Esophagus mucosa (tissue), 1 donor: ENCODE measurements at places on chromosomes 16 and 17. TPM values are rescaled to one million over a fixed set of nuclear protein-coding genes. Genes with fewer than 3 reads are reported as not detected.

DNA sequence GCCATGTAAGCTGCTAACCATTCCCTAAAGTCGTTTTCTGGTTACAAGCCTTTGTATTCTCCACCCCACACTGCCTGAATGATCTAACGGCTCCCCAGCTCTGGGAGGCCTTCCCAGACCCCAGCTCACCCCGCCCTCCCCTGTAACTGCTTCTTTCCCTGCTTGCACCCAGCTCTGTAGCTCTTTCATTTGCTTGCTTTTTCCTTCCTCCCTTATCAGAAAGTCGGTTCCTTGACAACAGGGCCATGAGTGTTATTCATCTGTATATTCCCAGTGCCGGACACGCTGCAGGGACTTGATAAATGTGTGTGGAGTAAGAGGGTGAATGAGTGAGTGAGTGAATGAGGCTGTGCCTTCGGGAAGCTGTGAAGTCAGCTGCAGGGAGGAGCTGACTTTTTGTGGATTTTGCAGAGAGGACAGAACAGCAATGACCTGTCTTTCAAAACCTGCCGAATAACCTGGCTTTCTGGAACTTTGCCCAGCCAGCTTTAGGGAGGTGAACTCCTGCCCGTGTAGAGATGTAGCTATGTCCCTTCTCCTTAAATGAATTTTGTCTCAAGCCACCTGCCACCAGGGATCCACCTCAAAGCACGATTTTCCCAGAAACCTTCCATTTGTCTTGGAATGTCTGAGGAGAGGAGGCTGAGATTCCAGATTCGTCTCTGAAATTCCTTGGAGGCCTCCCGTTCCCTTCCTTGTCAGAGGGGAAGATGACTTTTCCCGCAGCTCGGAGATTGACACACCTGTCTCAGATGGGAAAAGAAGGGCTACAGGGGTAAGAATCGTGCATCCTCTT is 20.0 kb upstream of the CACNG4 start:
- ATAC-seq: no peak

DNA sequence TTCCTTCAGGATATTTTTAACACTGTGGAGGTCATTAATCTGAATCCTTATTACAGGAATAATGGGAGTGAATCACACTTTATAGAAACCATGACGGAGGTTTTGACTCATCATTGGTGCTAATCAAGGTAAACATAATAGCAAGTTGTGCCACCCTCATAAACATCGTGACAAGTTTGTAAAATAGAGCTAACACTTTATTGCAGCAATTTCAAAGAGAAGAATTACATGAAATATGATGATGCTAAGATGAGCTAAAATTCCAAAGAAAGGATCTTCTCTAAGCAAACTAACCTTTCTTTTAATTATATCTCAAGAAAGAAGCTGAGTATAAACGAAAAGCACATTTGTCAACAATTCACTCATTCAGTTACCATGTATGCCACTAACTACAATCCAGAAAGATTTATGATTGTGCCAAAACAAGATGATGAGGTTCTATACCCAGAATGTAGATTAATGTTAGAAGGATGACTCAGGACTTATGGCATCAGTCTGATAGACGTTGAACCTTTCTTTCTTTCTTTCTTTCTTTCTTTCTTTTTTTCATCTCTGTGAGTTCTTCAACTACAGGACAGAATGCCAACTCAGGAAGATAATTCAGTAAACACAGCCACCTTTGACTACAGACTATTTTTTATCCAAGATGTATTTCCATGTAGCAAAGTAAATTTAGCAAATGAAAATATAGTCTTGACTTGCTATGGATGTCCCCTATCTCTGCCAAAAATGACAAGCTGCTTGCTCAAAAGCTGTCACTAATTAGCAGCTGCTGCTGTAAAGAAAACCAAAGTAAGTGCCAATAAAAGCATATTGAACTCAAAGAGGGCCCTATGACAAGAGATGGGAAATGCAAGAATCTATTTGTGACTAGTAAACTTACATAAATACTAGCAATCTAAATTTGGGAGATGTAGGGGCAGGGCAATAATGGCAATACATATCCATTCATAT is 23.3 kb downstream of the STAT5B start:
- ATAC-seq: peak; percentile 51

DNA sequence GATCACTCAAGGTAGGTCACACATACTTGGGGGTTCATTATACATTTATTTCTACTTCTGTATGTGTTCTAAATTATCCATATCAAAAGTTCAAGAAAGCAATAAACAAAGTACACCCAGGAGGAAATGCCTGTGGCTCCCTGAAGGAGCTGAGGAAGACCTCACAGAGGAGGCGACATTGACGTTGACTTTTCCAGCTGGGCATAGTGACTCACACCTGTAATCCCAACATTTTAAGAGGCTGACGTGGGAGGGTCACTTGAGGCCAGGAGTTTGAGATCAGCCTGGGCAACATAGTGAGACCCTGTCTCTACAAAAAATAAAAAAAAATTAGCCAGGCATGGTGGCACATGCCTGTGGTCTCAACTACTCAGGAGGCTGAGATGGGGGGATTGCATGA is 16.3 kb downstream of the ITGAD start:
- no peak for ATAC-seq

DNA sequence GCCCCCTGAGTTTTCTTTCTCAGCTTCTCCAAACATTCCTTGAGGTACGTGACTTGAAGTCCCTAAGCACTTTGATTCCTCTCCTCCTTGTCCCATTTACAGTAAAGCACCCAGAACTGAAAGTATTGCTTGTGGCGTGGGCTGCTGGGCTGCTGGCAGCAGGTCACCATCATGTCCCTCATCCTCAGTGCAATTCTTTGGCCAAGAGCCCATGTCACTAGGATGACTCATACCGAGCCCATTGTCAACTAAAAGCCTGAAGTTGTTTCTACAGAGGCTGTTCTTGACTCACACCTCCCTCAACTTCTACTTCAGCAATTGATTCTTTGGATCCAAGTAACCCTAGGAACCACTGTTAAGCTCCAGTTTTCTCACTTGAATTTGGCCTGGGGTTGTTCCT is 54.3 kb downstream of the KPNA2 start:
- ATAC-seq: peak; percentile 65

DNA sequence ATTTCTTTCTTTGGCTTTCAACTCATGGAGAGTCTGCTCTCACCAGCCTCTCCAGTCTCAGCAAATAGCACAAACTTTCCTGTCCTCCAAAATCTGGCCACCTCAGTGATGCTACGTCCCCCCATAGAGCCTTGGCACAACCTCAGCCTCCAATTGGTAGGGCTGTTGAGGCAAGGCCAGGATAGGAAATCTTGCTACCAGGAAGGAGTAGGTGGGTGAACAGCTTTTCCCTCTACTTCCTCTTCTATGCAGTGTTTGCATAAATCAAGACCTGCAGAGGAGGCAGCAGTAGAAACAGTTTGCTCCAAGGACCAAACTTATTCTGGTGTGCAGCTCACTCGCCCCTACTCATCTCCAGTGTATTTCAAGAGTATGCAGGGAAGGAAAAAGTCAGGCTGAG is 701 bp upstream of the DPEP2 start:
- peak; percentile 23 for ATAC-seq

DNA sequence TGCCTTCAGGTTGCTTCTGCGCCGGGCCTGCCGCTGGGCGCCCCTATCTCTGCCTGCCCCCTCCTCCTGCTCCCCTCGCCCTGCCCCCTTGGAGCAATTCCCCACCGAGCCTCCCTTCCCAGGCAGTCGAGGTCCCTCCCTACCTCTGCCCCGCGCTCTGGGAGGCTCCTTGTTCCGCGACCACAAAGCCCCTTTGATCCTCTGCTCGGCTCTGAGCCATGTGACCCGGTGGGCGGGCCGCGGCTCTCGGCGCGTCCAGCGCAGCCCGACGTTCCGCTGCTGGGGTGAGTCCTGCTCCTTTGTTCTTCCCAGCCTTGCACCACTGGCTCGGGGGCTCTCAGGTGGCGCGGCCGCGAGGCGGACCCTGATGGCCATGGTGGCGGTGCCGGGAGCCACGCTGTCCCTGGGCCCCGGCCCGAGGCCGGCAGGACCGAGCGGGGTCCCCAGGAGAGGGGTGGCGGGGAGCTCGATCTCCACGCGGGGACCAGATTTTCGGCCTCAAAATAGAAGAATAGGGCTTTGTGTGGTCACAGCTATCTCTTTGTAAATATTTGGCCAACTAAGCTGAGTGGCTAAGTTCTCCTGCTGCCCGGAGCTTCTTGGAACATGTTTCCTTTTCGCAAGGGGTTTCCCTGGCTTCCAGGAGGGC is 310.6 kb downstream of the SEC14L1 start:
- ATAC-seq: peak; percentile 49

DNA sequence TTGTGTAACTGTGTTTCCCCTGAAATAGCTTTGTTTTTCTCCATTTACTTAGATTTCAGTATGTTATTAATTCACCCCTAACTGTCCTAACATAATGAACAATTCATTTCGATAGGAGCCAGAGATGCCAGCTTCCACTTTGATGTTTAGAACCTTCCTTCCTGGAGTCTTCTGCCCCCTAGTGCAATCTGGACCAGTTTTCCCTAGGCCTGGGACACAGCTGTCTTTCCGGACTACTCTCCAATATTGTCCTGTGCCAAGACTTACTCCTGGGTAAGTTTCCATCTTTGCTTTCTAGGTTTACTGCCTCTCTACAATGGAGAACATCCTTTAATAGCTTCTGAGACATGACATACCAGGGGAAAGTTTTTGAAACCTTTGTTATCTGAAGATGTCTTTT is 12.8 kb downstream of the RECQL5 start:
- ATAC-seq: no peak

KRT34 gene
- total RNA-seq: 0.44 TPM

DNA sequence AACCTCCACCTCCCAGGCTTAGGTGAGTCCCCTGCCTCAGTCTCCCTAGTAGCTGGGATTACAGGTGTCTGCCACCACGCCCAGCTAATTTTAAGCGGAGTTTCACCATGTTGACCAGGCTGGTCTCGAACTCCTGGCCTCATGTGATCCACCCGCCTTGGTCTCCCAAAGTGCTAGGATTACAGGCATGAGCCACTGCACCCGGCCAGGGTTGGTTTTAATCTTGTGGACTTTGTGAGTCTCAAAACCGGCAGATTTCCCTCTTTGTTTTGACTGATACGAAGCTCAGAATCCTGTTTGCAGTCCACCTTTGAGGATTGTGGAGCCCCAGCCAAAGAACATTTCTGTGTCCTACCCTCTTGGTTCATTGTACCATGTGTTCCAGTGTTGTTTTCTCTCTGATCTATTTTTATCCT is 16.4 kb upstream of the CPSF4L start:
- ATAC-seq: no peak

SRL gene
- 0.16 TPM for total RNA-seq

RCVRN gene
- not detected for total RNA-seq

GRCh38 chr17:77695386-77695785 is 263.1 kb upstream of the TNRC6C start:
- no peak for ATAC-seq

GRCh38 chr16:82628711-82629110 is 1.9 kb downstream of the CDH13 start:
- ATAC-seq: no peak

MYL11 gene
- 2.2 TPM for total RNA-seq

GRCh38 chr17:8283356-8283755 is 5.1 kb upstream of the RANGRF start:
- ATAC-seq: no peak

GRCh38 chr17:7239091-7240027 is at the start of gene PHF23:
Gene PHF23 (minus strand): TSS chr17:7239457. CDS start chr17:7239279, 178 bp downstream.
- peak; percentile 72 for ATAC-seq

CDH16 gene
- 5.0 TPM for total RNA-seq

GRCh38 chr16:89620406-89620841 is 7.0 kb downstream of the DPEP1 start:
- no peak for ATAC-seq

SLC5A10 gene
- total RNA-seq: 0.64 TPM

- ATAC-seq: peak; percentile 95
These were observed 28.6 kb downstream of the SLC38A8 start for GRCh38 chr16:84013787-84014569.

TSPAN10 gene
- 2.2 TPM for total RNA-seq

DNA sequence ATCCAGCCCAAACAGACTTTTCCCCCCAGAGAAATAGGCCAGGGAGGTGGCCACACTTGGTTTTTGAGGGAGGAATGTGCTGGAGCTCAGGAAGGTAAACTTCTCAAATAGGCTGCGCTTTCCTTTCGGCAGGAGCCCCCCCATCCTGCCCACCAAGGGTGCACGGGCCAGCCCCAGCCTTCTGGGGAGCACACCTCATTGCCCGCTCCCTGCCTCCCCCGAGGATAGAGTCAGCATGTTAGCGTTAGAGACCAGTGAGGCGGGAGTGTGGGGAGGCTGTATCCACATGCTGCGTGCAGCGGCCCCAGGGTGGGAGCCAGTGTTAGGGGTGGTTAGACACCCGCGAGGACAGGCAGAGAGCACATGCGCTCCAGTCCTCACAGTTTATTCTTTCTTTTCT is 42.3 kb downstream of the PIPOX start:
- ATAC-seq: no peak

DNA sequence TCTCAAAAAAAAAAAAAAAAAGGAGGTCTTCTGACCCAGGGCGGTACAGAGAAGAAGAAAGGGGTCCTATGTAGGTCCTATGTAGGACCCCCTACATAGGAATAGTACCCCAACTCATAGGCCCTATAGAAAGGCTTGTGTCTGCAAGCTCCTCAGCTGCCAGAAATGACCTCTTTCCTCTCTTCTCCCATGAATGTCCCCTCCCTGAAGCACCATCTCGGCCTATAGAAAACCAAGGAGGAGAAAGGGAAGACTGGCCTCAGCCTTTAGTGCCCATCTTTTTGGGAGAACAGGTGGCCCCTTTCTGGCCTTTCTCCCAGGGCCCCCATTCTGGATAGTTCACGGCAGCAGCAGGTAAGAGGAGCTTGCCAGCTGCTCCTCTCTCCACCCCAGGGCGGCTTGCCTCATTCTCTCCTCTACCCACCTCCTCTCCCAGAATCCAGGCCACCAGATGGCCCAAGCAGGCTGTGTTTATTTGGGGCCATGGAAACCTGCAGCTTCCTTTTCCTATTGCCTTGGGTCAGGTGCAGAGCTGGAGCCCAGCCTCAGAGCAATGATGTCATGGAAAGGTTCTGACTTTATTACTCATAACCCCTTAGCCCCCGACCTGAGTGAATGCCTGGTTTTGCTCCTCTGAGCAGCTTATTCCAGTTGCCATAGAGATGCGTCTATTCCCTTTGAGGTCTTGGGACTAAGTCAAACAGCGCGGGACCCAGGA is 1.6 kb upstream of the MRPL58 start:
- peak; percentile 22 for ATAC-seq

CES5A gene
- not detected for total RNA-seq

- ATAC-seq: no peak
These were observed 16.1 kb downstream of the KCNJ12 start for GRCh38 chr17:21392266-21392665.

DNA sequence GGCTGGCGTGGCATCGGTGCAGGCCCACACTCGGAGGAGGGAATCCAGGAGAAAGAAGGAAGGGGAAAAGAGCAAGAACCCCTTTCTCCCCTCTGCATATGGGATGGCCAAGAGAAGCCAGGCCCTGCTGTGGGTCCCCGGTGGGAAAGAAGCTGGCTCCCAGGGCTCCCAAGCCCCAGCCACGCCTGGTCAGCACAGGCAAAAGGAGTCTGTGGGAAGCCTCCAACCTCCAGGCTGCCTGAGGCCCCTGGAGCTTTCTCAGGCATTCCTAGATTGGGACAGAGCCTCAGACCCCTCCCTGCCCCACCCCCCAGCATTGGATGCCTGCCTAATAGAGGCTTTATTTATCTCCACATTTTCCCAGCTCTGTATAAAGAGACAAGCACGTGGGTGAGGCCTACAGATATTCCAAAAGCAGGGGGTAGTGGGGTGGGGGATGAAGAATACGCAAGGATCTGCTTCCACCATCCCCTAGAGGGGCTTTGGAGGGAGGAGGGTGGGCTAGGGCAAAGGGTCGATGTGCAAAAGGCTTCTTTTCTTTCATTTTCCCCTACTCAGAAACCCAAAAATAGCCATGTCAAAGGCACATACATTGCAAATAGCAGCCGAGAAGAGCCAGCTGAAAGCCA is 56.4 kb downstream of the MPRIP start:
- ATAC-seq: no peak

GRCh38 chr16:50776037-50776436 is 34.2 kb downstream of the CYLD start:
- no peak for ATAC-seq
